IPS-NIHi11 (cell line): ENCODE measurements at places on chromosomes 5 and 9.

GRCh38 chr5:74576941-74577456 is 63.5 kb downstream of the ENC1 start:
- DNase-seq: no peak

DNA sequence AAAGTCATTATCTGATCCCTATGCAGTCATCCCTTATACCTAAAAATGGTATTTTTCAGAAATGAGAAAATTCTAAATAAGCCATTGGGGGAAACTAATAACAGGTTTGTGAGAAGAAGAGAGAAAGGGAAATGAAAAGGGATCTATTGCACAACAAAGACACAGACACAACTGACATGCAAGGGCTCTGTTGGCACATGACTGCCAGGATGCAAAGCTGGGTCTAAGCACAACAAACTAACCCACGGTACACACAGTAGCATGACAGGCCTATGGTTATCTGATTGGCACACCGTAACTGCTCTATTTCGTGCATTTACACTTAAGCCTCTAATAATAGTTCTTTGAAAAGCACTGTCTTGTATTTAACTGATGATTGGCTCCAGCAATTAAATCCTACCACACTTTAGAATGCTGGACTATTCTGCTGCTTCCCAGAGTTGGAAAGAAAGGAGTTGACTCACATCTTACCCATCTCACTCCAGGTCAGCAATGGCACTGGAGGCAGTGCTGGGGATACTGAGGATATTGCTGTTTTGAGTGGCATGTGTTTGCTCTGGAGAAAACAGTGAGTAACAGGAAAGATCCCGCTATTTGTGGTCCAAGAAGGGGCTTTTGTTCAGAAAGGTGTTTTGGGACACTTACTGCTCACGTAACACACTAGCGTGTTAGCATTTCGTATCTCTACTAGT is 328.3 kb downstream of the GLIS3 start:
- DNase-seq: no peak

DNA sequence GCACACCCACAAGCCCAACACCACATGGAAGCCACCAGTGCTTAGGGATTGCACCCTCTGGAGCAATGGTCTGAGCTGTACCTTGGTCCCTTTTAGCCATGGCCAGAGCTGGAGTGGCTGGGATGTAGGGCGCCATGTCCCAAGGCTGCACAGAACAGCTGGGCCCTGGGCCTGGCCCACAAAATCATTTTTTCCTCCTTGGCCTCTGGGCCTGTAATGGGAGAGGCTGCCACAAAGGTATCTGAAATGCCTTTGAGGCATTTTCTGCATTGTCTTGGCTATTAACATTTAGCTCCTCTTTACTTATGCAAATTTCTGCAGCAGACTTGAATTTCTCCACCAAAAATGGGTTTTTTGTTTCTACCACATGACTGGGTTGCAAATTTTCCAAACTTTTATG is 117.6 kb downstream of the SPOCK1 start:
- DNase-seq: no peak

DNA sequence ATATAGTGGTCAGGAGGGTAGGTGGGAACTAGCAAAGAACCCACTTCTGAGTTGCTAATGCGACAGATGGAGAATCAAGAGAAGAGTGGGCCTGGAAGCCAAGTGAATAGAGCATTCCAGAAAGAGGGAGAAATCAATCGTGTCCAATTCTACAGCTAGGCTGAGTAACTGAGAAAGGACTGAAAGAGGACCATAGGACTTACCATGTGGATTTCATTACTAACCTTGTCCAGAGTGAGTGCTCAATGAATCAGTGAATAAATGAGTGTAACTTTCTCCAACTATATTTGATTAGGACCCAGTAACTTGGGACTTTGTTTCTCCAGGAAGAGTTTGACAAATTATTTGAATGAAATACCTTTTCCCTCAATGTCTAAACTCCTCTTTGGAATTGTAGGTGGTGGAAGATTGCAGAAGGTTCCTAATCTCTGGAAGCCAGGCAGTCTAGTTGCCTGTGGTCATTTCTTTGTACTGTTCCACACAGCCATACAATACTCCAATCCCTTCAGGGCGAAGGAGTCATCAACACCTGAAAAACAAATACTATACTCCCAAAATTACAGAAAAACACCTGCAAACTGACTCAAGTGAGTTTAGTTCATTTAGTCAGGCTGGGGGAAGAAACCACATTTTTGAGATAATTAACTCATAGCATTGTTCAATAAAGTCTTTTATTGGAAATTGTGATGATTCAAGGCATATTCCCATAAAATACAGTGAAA is 2.6 kb upstream of the F2RL1 start:
- DNase-seq: no peak
